Natural killer cell (primary cell): ENCODE measurements at places on chromosomes 11 and 22. TPM values are rescaled to one million over a fixed set of nuclear protein-coding genes. Genes with fewer than 3 reads are reported as not detected.

The TIGD3 gene
- 2.2 TPM for total RNA-seq

The OR52H1 gene
- total RNA-seq: 0.95 TPM

GRCh38 chr22:19478045-19478900 is 720 bp downstream of the UFD1 start:
- peak overlapping the region; percentile 59 for H3K4me3 ChIP-seq
- H3K36me3 ChIP-seq: peaks cover 17% of the 10 kb centered on the region
- peaks cover 15% of the 10 kb centered on the region for H3K4me1 ChIP-seq
- H3K27ac ChIP-seq: peak overlapping the region; percentile 98
- no peak for DNase-seq

- no peak overlapping the region for H3K4me3 ChIP-seq
- no peaks in the 10 kb centered on the region for H3K4me1 ChIP-seq
- no peaks in the 10 kb centered on the region for H3K27me3 ChIP-seq
- no peak for DNase-seq
- H3K27ac ChIP-seq: no peak overlapping the region
- no peaks in the 10 kb centered on the region for H3K36me3 ChIP-seq
Observed at GRCh38 chr11:124970925-124971324, 16.9 kb downstream of the CCDC15 start.

DNA sequence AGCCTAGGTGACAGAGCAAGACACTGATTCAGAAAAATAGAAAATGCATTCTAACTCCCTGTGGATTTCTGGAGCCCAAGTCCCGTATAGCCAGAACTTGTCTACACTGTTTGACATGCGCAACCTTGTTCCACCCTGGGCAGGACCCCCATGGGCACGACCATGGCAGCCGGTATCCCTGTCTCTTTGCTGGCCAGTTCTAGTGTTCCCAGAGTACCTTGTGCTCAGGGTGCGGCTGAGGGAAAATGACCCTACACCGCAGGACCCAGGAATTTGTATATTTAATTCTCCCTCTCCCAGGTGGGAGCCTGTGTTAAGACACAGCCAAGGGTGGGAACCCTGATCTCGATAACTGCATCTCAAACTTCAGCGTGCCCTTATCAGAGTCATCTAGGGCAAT is 36.7 kb upstream of the RIC3 start:
- H3K27ac ChIP-seq: no peak overlapping the region
- H3K27me3 ChIP-seq: peaks cover 4% of the 10 kb centered on the region
- H3K4me3 ChIP-seq: no peak overlapping the region
- DNase-seq: no peak
- no peaks in the 10 kb centered on the region for H3K36me3 ChIP-seq

GRCh38 chr11:80118073-80118472 is 677.2 kb upstream of the TENM4 start:
- H3K4me3 ChIP-seq: no peak overlapping the region
- no peaks in the 10 kb centered on the region for H3K4me1 ChIP-seq
- H3K36me3 ChIP-seq: no peaks in the 10 kb centered on the region
- no peak for DNase-seq

GRCh38 chr22:48753752-48754517 is 1073.7 kb downstream of the BRD1 start:
- H3K4me3 ChIP-seq: no peak overlapping the region

DNA sequence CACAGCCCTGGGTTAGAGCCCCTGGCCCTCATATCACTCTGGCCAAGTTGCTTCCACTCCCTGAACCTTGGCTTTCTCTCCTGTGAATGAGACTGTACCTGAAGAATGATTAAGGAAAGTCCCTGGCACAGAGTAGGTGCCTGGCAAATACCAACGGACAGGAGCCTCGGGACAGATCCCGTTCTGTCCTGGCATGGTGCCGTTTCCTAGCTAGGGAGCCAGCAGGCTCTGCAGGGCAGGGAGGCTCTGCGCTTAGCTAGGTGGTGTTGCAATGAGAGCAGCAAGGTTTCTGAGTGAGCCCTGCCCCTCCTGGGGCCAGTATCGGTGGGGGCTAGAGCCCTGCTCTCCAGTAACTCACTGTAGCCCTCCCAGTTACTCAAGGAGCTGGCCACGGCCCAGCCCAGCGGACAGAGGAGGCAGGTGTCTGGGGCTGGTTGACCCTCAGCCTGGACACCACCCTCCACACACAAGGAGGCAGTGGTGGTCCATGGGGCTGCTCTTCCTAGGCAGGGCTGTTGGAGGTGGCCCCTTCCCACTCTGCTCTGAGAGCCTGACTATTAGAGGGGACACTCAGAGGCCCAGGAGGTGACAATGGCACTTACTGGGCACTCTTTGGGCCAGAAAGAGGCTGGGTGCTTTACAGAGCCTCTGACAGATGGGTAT is 74.4 kb downstream of the NFAM1 start:
- H3K27ac ChIP-seq: no peak overlapping the region
- no peaks in the 10 kb centered on the region for H3K27me3 ChIP-seq

- peaks cover 2% of the 10 kb centered on the region for H3K27me3 ChIP-seq
- no peaks in the 10 kb centered on the region for H3K4me1 ChIP-seq
- H3K36me3 ChIP-seq: no peaks in the 10 kb centered on the region
- no peak for DNase-seq
- no peak overlapping the region for H3K4me3 ChIP-seq
Observed at GRCh38 chr11:32450372-32450771, 15.0 kb upstream of the WT1 start.

DNA sequence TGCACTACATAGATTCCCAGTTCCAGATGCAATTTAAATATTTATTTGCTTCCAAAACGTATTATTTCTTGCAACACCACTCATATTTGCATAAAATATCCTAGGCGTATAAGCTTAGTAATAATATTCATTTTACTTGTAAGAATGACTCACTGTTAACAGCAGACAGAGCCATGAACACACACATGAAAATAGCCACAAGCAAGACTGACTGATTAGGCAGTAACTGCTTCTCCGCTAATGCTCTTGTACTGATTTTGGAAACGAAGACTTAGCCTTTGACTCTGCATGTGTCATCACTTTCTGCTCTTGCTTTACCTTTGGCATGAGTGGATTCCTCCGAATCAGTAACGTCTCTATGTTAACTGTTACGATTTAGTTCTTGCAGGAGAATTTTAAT is 6.0 kb downstream of the OR10Q1 start:
- no peaks in the 10 kb centered on the region for H3K27me3 ChIP-seq
- no peak for DNase-seq
- no peaks in the 10 kb centered on the region for H3K4me1 ChIP-seq
- H3K36me3 ChIP-seq: no peaks in the 10 kb centered on the region

GRCh38 chr22:42608823-42609361 is 5.8 kb downstream of the POLDIP3 start:
- peaks cover 23% of the 10 kb centered on the region for H3K36me3 ChIP-seq
- H3K4me3 ChIP-seq: no peak overlapping the region
- peaks cover 29% of the 10 kb centered on the region for H3K4me1 ChIP-seq
- DNase-seq: no peak
